ENCODE measurements at places on chromosomes 6 and 20. TPM values are rescaled to one million over a fixed set of nuclear protein-coding genes. Genes with fewer than 3 reads are reported as not detected.

DNA sequence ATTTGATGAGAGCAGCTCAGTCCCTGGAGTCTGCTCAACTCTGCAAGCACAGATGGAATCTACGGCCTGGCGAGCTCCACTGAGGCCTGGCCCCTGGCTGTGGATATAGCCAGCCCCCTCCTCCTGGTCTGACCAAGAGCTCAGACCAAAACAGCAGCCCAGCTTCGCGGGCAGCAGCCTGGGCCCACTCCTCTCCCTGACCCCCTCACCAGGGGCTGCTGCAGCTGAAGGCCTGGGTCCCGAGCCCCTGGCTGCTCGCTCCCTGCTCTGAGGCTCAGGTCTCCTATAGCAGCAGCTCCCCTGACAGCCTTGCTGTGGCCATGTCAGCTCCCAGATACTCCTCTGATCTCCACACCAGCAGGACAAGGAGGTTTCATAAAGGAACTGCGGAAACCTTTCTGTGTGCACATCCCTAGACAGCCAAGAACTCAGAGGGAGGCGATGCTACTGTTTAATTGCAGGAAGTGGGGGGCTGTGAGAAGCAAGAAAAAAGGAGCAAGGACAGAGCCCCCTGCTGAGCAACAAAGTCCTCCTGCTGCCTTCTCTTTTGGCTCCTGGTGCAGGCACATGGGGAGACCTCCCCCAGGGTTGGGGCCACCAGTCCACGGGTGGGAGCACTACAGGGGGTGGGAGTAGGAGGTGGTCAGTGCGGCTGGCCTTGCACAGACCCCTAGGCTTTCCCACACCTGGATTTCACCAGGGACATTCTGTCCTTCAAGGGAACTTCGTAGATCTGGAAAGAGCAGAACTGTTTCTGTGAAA, 38.7 kb upstream of the CST5 start:
- DNase-seq, result no peak

DNA sequence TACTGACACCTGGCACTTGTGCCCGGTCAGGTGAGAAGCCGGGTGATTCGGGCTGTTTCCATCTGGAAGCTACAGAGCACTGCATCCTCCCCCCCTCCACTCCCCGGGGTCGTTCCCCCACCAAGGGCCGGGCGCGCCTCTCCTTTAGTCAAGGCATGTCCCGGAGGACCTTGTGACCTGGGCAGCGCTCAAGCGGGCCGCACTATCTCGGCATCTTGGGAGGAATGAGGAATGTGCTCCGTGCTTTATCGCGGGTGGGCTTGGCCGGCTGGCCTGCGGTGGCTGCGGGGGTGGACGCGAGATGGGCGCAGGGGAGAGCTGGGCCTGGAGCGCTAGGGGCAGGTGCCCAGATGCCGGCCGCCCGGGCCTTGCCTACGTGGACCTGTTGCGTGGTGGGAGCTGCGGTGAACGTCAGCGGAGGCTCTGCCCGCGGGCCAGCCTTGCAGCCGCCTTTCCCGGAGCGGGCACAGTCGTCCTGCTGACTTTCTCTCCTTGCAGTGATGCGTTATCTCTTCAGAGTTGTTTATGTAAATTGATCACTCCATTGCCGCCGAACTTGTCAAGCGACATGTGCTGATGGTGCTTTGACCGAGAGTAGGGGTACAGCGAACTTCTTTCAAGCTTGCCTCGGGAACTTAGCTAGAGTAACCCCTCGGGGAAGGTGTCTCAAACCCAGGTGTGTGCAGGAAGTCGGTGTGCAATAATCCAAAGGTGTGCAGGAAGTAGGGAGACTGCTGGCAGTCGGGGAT, 1.1 kb downstream of the LRRC1 start:
- peak; percentile 50 for DNase-seq

GRCh38 chr20:33119725-33120720, 40.6 kb downstream of the BPIFB4 start:
- DNase-seq, result no peak

- no peak for DNase-seq
Measured at GRCh38 chr6:30321692-30322388, 4.9 kb upstream of the TRIM39 start.

DNA sequence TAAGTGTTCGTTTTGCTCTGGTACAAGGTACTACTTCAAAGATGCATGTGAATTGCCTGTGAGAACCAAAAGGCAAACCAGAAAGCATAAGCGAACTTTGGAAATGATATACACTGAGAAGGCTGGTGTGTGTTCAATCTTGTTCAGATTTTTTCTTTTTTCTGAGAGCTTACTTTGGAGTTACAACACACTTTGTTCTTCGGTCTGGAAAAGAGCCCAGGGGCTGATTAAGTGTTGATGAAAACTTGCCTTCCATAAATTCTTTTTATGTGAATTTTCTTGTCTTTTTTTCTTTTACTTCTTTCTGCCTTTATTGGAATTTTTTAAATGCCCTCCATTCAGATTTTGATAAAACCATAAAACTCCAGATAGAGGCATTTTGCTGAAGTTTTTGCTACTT, 395.1 kb upstream of the SASH1 start:
- DNase-seq, result no peak

- DNase-seq, result no peak
Measured at GRCh38 chr6:97885325-97885724, 602.3 kb upstream of the MMS22L start.

- no peak for DNase-seq
Measured at GRCh38 chr6:130027948-130028347, 9.6 kb downstream of the L3MBTL3 start.

DNA sequence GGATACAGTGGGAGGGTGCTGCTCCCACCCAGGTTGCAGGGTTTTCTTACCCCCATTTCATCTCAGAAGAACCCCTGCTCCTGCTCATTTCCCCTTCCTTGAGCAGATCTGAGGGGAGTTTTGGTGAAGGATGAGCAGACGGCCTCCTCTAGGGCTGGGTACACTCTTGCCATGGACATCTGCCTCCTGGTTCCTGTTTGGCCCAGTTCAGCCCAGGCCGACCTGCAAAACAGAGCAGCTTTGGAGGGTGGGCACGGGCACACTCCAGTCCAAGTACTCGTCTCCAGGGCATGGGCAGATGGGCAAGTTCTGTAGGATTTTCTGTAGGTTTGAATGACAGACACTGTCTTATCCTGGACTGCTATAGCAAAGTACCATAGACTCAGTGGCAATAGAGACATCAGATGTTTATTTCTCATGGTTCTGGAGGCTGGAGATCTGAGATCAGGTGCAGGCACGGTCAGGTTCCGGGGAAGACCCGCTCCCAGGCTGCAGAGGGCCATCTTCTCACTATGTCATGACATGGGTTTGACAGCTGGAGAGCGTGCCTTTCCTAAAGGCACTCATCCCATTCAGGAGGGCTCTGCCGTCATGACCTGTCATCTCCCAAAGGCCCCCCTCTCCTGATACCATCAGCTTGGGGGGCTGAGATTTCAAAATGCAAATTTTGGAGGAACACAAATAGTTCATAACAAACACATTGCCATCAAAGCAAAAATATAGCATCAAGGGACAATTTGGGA, 6.2 kb downstream of the NPBWR2 start:
- DNase-seq, result peak; percentile 1

GRCh38 chr6:90186637-90187371, 109.8 kb downstream of the BACH2 start:
- DNase-seq, result no peak

Gene APCDD1L
- total RNA-seq, result 0.44 TPM

Gene MEP1A
- not detected for total RNA-seq

Gene HELZ2
- 12.1 TPM for total RNA-seq
